ENCODE measurements at places on chromosomes 3 and 15.

GRCh38 chr3:27657404-27657803, 64.7 kb downstream of the EOMES start:
- no peak for DNase-seq

DNA sequence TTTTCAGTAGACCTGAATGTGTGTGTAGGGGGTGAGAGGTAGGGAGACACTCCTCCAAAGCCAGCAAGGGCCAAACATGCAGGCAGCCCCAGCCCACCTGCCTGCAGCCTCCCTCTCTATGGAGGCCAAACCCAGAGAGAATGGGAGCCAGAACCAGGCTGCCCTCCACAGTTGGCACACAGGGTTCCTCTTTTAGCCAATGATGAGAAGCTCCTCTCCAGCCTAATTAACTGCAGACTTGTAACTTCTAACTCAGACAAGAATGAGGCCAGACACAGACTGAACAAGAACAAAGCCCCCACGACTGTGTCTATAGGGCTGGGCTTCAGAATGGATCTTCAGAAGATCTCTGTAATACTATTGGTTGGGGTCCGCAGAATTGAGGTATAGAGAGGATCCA, 12.3 kb upstream of the TLE3 start:
- DNase-seq: no peak

DNA sequence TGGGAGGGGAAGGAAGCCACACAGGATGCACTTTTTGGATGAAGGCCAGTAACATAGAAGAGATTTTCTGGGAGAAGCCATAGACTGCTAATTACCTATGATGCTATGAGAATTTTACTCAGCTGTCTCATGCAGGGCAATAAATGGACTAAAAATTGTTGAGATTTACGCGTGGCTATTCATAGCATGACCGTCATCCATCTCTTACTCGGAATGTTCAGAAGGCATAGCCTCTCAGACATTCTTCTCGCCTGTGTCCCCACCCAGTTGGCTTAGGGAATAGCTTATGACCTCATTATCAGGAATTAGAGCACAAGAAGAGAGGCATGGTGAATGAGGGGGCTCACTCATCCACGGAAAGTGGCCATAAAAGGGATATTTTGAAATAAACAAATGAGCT, 107.9 kb upstream of the ATP10A start:
- no peak for DNase-seq

- DNase-seq: no peak
These were observed 31.5 kb downstream of the APH1B start for GRCh38 chr15:63308947-63309346.

Measured in central memory CD4-positive, alpha-beta T cell (primary cell).